ENCODE measurements at places on chromosomes 5 and 9. TPM values are rescaled to one million over a fixed set of nuclear protein-coding genes. Genes with fewer than 3 reads are reported as not detected.

The CKMT2 gene
- not detected for polyA plus RNA-seq

- H3K36me3 ChIP-seq, result no peaks in the 10 kb centered on the region
- H3K4me1 ChIP-seq, result no peaks in the 10 kb centered on the region
- H3K27me3 ChIP-seq, result no peaks in the 10 kb centered on the region
- no peak overlapping the region for H3K27ac ChIP-seq
- H3K4me3 ChIP-seq, result no peak overlapping the region
Observed at GRCh38 chr9:2174911-2175310, 159.8 kb downstream of the SMARCA2 start.

DNA sequence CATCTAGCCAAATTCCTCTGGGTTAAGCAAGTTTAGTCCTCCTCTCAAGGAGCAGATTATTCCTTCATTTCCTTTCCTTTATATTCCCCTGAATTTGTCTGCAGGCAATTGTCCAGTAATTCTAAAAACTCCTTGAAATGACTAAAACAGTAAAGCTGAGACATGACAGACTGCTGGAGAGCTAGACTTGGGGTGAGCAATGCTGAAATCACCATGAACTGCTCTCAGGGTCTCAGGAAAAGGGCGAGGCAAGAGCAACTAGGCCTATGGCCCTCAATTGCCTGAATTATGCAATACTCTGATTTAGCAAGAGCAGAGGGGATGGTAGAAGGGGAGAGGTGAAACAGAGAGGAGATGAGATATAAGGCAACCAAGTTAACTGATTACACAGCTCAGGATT is 172.9 kb upstream of the NREP start:
- peaks cover 71% of the 10 kb centered on the region for H3K4me1 ChIP-seq
- no peaks in the 10 kb centered on the region for H3K27me3 ChIP-seq
- H3K36me3 ChIP-seq, result no peaks in the 10 kb centered on the region

GRCh38 chr5:93583439-93583767 is 381 bp downstream of the NR2F1 start:
- peak overlapping the region; percentile 98 for H3K4me3 ChIP-seq
- no peaks in the 10 kb centered on the region for H3K27me3 ChIP-seq
- H3K27ac ChIP-seq, result peak overlapping the region; percentile 59
- H3K36me3 ChIP-seq, result no peaks in the 10 kb centered on the region
- no peak for DNase-seq

The CD14 gene
- 2.1 TPM for polyA plus RNA-seq
